ENCODE measurements at places on chromosomes 2 and 18.

- peak; percentile 17 for DNase-seq
Observed at GRCh38 chr2:64730551-64731262, 77.0 kb upstream of the SERTAD2 start.

DNA sequence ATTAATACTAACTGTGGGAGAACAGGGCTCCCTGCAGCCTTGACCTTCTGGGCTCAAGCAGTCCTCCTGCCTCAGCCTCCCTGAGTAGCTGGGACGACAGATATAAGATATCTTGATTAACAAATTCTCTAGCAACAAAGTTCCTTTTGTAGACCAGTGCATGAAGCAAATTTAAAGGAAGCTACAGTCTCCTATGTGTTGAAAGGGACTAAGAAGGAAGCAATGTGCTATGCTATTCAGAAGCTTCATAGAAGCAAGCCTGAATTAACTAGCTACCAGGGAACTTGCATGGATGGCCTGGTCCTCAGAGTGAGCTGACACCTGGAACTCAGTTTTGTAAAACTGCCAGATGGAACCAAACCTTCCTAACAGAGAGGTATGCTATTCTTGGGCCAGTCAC, 33.2 kb downstream of the RAPH1 start:
- DNase-seq = no peak

DNA sequence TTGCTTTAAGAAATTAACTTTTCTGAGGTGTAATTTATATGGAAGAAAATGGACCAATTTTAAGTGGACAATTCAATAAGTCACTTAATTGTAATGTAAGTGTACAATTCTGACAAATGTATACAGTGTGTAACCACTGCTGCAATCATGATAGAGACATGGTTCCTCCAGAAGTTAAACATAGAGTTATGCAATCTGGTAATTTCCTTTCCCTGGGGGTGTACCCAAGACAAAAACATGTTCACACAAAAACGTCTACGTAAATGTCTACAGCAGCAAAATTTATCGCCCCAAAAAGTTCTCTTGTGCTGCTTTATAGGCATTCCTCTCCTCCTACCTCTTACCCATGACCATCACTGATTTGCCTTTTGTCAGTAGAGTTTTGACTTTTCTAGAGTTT, 141.5 kb downstream of the AQP4 start:
- DNase-seq = no peak

- peak; percentile 34 for DNase-seq
Observed at GRCh38 chr2:219331560-219332213, 857 bp downstream of the RESP18 start.

GRCh38 chr2:173713904-173714555, 251.1 kb downstream of the SP3 start:
- no peak for DNase-seq

GRCh38 chr18:45015788-45016128, 335.1 kb downstream of the SETBP1 start:
- no peak for DNase-seq

DNA sequence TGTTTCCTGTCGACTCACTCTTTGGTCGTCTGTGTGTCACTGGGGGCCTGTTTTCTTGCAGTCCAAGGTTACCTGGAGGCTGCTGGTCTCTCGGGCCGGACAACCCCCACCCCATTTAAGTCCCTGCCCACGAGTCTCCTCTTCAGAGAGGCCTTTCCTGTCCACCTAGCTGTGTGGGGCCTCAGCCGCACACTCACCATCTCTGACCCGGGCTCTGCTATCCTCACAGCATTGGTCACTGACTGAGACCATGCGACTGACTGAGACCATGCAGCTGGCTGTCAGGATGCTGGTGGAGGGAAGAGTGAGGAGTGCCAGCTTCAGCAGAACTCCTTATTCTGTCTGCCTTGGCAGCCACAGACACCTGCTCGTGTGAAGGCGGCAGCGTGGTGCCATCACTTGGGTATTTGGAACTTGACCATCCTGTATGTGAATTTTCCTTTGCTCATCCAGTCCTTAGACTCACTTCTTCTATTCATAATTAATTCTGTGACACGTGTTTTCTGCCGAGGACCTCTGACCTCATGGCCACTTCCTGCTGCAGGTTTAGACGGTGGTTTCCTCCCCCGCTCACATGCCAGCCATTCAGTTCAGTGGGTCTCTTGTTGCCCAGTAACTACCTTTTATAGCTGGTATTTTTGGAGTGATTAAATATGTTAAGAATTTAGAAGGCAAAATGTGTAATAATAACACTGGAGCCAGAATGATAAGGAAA, 47.5 kb upstream of the ASB1 start:
- no peak for DNase-seq

GRCh38 chr18:56374007-56374655, 264.3 kb downstream of the TXNL1 start:
- DNase-seq = no peak

- no peak for DNase-seq
Observed at GRCh38 chr2:15704086-15704787, 112.6 kb downstream of the DDX1 start.

DNA sequence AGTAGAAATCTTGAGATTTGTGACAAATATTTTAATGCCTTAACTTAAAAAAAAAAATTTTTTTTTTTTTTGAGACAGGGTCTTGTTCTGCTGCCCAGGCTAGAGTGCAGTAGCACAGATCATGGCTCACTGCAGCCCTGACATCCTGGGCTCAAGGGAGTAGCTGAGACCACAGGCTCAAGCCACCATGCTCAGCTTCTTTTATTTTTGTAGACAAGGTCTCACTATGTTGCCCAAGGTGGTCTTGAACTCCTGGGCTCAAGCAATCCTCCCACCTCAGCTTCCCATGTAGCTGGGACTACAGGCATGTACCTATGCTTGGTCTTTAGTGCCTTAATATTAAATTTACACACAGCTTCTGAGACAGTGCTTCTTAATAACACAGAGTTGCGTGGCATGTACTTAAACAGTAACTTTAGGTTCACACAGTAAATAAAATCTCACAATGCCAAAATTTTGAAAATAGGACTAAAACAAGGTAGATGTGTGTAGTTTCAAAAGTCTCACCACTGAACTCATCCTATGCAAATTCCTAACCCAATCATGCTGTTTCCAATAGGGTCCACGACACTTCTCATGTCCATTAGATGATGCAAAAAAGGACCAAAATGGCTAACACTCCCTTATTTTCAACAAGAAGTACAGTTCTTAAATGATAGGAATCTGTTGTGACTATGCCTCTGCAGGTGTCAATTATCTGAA, 4.1 kb downstream of the HSPD1 start:
- DNase-seq = no peak

DNA sequence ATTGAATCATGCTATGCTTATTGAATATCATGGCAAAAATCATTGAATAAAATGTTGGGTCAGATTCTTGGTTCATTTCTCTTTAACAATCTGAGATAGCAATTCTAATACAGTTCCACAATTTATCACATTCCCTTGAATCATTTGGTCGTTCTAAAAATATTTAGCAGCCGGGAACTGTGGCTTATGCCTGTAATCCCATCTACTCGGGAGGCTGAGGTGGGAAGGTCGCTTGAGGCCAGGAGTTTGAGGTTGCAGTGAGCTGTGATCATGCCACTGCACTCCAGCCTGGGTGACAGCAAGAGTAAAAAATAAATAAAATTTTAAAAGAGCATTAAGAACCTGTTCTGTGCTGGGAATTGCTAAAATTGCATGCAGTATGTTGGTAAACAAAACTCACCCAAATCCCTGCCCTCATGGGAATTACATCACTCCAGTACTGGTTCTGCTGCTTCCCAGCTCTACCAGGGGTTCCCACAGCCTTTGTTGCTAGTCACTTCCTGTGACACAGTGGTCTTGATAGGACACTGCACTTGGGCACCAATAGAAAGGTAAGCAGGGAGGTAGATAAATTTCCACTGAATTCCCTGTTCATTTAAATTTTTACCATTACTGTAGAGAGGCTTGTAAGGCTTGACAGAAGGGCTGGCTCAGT, 200.4 kb downstream of the CTNNA2 start:
- DNase-seq = no peak

- DNase-seq = no peak
Observed at GRCh38 chr2:241224018-241224850, 35.8 kb downstream of the ANO7 start.

DNA sequence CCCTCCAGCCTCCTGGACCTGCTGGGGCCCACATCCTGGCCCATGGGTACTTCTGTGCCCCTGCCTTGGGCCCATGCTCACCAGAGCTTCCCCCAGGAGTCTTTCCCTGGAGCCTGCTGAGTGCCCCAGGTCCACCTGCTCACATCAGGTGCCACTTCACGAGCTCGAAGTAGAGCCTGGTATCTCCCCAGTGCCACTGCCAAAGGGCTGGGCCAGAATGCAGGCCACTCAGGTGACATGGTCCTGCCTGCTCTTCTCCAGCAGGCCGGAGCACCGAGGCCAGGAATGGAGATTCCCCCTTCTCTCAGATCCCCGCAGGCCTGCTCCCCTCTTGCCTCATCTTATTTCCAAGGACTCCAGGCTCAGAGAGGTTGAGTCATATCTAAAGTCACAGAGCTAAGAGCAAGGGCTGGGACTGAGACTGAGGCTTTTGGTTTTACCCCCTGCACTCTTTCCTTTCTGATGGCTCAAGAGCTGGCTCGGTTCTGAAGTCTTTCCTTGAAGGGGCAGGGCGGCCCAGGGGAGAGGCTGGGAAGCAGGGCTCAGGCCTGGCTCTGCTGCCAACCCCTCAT, 79.2 kb downstream of the HS1BP3 start:
- no peak for DNase-seq

DNA sequence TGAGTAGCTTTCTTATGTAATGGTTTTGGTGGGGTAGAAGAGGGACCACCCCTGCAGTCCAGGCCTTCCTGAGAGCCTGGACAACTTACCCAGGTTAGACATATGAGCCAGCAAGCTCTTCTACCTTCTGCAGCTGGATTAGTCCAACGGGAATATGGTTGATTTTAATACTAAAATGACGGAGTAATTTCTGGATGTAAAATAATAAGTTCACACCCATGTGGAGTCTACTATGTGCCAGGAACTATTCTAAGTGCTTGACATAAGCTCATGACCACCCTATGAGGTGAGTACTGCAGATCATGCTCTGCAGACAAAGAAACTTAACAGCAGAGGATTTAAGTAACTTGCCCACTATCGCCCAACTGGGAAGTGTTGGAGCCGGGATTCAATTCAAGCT, 45.5 kb downstream of the DPP4 start:
- no peak for DNase-seq

DNA sequence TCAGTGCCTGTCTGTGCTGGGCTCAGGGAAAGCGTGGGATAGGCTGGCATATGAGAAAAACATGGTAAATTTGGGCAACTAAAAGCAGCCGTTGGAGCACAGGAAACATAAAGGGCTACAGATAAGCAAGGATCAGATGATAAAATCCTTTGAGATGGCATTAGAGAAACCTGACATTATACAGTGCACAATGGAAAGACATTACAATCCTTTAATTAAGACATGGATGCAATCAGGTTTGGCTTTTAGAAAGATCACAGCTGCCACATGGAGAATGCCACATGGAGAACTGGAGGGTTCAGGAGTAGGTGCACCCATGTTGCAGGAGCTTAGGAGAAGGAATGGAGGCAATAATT, 117.3 kb downstream of the CDC42EP3 start:
- DNase-seq = no peak

Data from erythroblast (primary cell).